ENCODE measurements at places on chromosomes 12 and 14. TPM values are rescaled to one million over a fixed set of nuclear protein-coding genes. Genes with fewer than 3 reads are reported as not detected.

GRCh38 chr12:72017054-72017651 lies 78.5 kb downstream of the TPH2 start:
- DNase-seq, result peak; percentile 41

DNA sequence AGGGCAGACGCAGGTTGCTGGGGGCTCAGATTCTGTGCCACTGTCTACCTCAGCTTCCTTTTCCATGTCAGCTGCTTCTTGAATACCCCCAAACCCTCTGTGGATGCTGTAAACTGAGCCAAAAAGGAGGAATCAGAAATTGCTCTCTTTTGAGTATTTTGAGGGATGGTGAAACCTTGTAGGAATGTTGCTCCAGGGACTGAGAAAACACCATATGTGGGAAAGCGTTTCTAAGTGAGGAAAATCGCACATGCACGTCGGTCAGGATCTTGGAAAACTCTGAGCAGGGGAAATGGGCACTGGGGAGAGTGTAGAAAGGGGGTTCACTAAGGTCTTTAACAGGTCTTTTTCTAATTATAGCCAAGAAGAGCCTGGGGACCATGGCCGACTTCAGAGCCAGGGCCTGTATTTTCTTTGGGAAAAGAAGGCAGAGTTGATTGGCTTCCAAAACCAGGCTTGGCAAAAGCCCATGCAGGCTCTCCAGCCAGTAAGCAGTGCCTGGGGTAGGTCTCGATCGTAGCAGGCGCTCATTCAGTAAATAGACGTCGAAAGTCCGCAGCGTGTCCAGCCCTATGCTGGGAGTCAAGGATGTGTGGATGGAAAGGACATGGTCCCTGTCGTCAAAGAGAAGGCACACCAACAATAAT lies 58.0 kb downstream of the NTF3 start:
- DNase-seq, result no peak

GRCh38 chr14:76968621-76969063 lies 59.9 kb downstream of the IRF2BPL start:
- no peak for DNase-seq

DNA sequence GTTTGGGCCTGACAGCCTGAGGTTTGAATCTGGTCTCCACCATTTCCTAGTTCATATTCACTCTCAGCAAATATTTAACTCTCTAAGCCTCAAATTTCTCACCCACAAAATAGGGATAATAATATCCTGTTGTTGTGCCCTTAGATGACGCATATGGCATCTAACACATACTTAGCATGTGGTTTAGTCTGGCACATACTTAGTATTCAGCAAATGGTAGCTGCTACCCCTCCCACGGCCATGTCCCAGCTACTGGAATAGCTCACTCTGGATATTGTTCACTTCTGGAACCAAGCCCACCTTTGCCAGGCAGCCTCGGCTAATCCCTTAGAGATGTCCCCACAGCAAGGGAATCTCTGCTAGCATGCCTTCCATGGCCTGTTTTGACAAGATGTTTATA lies 53.3 kb downstream of the BICD1 start:
- DNase-seq, result no peak

DNA sequence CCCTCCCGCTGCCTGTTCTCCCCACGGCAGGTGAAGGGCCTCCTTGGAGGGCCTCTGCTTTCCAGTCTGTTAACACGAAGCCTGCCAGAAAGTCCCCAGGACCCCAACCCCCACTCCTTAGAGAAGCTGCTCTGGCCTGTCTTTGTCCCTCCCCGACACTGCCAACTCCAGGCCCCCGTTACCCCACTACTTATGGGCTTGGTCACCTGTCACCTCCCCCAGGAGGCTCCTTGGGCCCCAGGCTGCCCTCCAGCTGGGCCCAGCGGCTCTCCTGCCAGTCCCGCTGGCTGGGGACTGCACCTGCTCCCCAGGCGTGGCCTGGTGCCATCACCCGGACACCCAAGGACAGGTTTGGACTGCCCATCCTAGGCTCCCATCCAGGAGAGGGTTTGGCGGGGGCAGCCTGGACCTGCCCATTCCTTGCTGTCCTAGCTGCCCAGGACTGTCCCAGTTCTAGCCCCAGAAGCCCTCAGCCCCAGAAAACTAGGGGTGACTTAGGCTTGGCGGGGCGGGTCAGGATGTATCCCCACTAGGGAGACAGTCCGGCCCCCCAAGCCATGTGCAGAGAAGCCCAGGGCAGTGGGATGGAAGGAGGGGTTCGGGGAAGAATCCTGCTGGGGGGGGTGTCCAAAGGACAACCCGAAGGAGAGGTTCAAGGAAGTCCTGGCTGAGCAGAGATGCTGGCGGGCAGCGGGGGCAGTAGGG lies 155.7 kb upstream of the C14orf180 start:
- DNase-seq, result no peak

- no peak for DNase-seq
Observed at GRCh38 chr12:12821975-12822374, 8.8 kb downstream of the DDX47 start.

DNA sequence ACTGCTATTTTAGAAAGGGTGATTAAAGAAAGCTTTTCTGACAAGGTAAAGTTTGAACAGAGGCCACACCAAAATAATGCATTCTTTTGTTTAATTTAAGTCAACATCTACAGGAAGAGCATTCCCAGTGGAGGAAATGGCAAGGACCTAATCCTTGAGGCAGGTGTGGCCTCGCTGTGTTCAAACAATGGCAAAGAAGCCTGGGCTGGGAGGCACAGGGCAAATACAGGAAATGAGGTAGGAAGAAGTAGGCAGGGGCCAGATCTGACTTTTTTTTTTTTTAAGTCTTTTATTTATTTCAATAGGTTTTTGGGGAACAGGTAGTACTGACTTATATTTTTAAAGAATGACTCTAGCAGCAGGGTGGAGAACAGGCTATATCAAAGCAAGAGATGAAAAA lies 53.5 kb downstream of the ARMH4 start:
- no peak for DNase-seq

DNA sequence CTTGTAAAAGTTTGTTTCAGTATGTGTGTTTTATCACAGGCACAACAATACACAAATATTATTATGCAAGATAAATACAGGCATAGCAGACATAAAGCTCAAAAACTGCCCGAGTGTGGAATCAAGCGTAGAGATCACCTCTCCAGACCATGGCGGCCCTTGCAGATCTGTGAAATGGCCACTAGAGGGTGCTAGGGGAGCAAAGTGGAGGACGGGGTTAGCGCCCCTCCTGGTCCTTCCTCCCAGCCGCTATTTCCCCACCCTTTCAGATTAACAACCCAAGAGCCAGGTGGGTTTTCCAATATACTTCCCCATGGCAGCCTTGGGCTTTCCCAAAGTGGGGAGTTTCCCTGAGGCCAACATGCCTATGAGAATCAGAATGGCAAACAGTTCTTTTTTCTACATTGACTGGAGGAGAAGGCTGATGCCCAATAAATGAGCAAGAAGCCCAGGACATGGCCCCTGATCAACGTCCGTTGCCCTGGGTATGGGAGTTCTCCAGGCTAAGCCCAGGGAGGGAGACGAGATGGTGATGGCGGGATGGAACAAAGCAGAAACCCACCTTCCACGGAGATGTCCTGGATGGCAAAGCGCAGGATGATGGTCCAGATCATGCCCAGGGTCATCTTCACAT lies 67.4 kb downstream of the ACTN1 start:
- peak; percentile 57 for DNase-seq

DNA sequence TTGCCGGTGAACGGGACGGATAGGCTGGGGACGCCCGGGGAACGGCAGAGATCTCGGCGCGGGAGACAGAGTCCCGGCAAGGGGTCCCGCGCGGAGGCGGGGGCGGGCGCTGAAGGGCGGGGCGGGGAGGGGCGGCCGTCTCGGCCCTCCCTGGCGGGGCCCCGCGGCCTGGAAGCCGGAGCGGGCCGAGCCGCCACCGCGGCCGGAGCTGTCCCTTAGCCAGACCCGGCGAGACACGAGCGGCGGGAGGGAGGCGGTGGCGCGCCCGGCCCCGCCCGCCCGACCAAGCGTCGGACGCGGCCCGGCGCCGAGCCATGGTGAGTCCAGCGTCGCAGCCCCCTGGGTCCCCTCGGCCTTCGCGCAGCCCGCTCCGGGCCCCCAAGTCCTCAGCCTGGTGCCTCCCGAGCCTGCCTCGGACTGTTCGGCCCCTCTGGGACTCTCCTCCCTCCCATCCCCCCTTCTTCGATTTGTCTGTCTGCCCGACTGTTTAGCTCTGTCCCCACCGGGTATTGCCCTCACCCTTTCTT lies at the start of gene ARHGEF40:
ARHGEF40 (plus strand) TSS at position 222 of the 527 bp plus-strand sequence; CDS start at position 315, 93 bp downstream.
- no peak for DNase-seq

DNA sequence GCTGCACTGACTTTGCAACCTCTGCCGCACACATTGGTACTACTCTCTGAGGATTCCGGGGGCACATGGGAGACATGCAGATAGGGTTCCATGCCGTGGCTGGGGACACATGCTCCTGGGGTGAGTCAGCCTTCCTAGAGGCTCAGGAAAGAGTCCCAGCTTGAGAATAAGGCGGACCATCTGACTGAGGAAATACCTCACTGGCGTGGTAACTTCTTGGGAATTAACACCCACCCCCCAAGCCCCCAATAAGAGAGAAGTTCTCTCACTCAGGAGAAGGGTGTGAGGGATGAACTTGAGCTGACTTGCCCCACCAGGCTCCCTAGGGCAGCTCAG lies 23.2 kb downstream of the PLXNC1 start:
- DNase-seq, result no peak

- DNase-seq, result no peak
Observed at GRCh38 chr14:90019824-90020523, 41.8 kb upstream of the KCNK13 start.

DNA sequence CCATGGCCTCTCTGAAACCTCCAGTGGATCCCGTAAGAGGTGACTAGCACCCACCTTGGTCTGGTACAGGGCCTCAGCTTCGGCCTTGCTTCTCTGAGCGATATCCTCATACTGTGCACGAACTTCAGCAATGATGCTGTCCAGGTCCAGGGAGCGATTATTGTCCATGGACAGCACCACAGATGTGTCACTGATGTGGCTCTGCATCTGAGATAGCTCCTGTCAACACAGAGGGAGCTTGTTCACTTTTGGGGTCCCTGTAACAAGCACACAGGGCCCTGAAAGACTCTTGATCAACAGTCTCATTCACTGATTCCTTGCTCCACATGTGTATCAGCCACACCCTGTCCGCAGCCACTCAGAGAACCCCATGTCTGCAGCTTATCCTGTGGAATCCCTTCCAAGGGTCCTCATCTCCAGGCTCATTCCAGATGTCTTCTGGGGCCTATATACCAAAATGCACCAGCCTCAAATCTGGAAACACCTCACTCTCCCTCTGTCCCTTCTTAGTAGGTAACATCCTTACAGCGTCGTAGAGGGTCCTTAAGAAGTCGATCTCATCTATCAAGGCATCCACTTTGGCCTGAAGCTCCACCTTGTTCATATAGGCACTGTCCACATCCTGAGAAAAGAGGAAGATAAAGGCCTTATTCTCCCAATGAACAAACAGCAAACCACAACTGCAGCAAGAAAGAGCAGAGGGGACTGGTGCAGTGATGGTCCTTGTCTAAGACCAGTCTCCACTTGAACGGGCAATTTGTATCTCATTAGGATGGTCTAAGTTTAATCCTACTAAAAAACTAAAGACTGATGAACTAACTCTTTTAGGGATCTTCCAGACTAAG lies 3.5 kb downstream of the KRT3 start:
- no peak for DNase-seq

DNA sequence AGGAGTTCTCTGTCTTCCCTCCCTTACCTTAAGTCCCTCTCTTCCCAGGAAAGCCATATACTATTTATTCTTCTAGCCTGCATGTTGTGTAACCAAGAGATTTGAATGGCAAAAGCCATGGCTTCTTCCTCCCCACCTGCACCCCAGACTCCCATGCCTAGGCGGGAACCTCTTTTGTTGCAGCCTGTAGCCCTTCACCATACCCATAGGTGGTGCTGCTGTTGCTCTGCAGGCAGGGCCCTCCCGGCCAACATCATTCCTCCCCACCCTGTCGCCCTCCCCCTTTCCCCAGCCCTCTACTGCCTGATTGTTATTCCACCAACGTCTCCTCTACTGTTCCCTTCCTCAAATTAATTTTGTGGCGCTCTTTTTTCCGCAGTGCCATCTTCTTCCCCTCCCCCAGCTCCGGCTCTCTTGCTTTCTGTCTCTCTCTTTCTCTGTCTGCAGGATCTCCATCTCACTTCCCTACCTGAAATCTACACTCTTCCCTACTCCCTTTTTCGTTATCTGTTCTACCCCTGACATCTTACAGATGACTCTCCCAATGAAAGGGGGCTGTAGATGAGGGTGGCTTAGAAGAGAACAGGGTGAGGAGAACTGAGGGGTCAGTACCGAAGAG lies 13.8 kb downstream of the NGDN start:
- no peak for DNase-seq

DNA sequence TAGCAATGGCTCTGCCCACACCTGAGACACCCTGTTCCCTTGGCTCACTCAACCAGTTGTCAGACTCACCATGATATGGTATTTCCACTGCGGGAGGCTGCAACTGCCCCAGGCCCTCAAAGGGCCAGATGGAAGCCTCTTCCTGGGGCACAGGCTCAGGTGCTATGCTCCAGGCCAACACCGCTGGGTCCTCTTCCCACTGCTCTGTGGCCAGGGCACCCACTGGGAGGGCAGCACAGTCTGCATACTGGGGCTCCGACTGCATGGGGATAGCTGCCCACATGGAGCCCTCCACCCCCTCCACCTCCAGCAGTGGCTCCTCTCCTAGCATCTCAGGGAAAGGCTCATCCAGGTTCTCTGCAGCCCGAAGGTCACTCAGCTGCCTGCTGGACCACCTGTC lies 3.7 kb downstream of the ANGEL1 start:
- no peak for DNase-seq

DNA sequence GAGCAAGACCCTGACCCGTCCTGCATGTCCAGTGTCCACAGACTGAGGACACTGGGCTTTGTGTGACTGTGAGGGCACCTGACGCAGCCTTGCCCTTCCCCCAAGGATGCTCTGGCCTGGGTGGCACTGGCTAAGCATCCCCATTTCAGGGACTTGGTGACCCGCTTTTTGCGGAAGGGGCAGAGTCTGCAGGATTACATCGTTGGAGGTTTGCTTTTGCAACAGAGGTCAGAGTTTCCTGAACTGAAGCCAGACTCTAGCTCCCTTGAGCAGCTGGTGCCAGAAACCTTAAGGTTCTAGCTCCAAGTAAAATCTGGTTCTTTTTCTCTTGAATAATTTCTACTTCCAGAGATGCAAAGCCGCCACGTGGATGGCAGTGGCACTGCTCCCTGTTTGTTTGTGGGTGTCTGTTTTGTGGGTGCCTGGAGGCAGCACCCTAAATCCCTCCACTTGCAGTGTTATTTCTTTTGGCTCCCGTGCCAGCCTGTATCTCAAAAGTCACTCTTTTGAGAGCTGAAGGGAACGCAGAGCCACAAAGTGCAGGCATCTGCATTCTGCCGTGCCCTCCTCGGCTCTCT lies 184.7 kb downstream of the TSPAN9 start:
- DNase-seq, result no peak

GRCh38 chr14:95619785-95620417 lies 66.3 kb upstream of the TCL1B start:
- no peak for DNase-seq

DNA sequence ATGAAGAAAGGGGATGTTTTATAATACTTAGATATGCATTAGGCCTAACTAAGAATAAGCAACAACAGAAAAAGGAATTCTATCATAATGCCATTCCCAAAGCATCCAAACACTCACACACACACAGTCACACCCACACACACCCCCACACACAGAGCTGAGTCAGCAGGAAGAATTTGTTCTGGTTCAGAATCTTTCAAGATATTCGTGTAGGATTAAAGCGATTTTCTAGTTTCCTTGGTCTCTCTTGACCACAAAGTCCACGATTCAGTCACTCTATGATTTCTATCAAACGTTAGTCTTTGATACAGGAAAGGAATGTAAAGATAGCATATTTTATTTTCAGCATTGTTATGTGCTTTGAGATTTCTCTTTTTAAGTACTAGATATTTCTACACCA lies 382.6 kb upstream of the DCN start:
- DNase-seq, result no peak

Gene IAPP
- not detected for total RNA-seq

Gene ABHD12B
- total RNA-seq, result not detected

Gene RASAL1
- not detected for total RNA-seq

Gene EML1
- 42.0 TPM for total RNA-seq

Gene EFCAB11
- total RNA-seq, result 5.7 TPM
